ENCODE measurements at places on chromosomes 1 and 21.

GRCh38 chr1:46199233-46199749, 1.1 kb upstream of the POMGNT1 start:
- peak; percentile 9 for DNase-seq

DNA sequence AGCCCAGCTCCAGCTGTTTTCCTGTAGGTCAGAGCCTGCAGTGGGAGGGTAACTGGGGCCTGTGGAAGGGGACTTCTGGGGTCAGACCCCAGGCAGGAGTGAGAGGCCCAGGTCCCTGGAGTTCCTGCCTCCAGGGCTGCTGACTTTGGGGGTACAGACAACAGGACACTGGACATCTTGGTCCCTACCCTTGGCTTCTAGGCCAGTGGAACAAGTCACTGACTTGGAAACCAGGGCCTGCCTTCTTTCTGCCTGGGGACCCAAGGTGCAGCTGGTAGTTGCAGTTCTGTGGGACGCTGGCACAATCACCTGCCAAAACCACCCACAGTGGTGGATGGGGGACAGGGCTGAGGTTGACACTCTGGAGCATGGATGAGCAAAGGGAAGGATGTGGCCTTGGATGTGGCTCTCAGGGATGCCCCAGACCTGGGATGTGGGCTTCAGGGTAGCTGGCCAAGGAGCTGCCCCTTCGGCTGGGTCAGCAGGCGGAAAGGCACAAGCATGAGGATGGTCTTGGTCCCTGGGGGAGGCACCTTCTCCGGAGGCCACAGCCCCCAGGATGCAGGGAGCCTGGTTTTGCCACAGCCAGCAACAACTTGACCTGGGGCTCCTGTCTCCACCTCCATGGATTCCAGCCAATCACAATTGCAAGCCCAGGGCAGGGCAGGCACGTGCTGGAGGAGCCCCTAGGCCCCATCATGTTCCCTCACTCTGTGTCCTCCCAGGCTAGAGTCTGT, 5.8 kb downstream of the JMJD4 start:
- no peak for DNase-seq

- DNase-seq, result no peak
Observed at GRCh38 chr1:33710967-33711366, 152.9 kb upstream of the HMGB4 start.

GRCh38 chr1:13797397-13797796, 97.4 kb downstream of the PRDM2 start:
- DNase-seq, result no peak

DNA sequence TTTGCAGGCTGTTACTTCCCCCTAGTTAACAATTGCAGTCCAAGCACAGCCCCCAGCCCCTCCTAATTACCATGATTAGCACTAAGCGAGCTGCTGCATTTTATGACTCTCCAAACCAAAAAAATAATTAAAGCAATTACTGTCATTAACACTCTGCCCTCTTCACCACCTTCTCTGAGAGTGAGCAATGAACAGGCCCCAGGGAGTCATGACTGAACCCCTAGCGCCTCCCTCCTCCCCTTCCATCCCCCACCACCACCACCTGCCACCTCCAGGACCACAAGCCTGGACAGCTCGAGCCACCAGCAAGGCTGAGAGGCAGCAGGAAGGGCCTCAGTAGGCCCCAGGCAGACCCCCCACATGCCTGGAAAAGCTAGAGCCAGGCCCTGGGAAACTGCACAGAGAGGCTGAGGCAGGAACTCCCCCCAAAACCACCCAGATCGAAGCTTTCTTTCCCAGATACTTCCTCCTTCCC, 35.5 kb upstream of the ZC3H12A start:
- no peak for DNase-seq

DNA sequence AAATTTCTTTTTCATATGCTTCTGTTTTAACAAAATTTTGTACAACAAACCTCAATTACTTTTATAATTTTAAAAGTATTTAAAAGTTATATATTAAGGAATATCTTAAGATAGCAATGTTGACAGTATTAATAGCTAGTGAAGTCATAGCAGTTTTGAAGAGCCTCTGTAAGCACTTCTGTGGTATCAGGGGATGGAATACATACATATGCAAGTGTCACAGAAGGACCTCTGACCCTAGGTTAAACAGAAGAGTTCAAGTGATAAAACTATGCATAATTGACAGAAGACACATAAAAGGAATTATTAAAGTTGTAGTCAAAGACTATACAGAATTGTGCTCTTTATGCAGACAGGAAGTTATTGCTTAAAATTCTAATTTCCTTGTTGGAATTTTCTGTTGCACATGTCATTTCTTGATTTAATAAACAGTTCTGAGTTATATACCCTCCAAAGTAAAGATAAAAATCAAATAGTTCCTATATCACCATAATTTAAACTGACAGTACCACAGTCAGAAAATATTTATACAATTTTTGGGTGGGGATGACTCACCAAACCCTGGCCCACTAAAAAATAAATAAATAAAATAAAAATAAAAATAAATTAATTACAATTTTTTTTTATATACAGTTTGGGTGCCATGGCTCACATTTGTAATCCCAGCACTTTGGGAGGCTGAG, 27.1 kb downstream of the IPP start:
- DNase-seq, result peak; percentile 10

DNA sequence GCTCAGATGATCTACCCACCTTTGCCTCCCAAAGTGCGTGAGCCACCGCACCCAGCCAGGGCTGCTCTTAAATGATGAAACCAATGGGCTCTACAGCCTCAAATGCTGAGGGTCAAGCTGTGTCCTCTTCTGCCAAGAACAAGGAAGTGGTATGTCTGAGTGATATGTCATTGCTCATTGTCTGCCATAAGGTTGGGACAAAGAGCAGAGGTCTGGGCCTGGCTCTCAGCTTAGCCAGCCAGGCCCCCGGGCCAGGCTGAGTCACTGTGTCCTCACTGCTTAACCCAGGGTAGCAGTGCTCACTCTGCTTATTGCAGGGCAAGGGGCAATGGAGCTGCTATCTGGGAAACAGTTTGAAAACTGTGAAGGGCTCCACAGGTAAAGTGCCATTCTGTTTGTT, 8.3 kb upstream of the ETS2 start:
- DNase-seq, result peak; percentile 80
